ENCODE measurements at places on chromosomes 1 and 21.

- no peak for DNase-seq
These were observed 1381.8 kb downstream of the MRPL39 start for GRCh38 chr21:24225431-24225830.

- DNase-seq = no peak
These were observed 33.3 kb upstream of the DEGS1 start for GRCh38 chr1:224149709-224150108.

- no peak for DNase-seq
These were observed 69.6 kb downstream of the LHX9 start for GRCh38 chr1:197986817-197987216.

- no peak for DNase-seq
These were observed 107.8 kb downstream of the NGF start for GRCh38 chr1:115230281-115230680.

GRCh38 chr1:35406103-35406502 lies 137.6 kb downstream of the ZMYM4 start:
- no peak for DNase-seq

DNA sequence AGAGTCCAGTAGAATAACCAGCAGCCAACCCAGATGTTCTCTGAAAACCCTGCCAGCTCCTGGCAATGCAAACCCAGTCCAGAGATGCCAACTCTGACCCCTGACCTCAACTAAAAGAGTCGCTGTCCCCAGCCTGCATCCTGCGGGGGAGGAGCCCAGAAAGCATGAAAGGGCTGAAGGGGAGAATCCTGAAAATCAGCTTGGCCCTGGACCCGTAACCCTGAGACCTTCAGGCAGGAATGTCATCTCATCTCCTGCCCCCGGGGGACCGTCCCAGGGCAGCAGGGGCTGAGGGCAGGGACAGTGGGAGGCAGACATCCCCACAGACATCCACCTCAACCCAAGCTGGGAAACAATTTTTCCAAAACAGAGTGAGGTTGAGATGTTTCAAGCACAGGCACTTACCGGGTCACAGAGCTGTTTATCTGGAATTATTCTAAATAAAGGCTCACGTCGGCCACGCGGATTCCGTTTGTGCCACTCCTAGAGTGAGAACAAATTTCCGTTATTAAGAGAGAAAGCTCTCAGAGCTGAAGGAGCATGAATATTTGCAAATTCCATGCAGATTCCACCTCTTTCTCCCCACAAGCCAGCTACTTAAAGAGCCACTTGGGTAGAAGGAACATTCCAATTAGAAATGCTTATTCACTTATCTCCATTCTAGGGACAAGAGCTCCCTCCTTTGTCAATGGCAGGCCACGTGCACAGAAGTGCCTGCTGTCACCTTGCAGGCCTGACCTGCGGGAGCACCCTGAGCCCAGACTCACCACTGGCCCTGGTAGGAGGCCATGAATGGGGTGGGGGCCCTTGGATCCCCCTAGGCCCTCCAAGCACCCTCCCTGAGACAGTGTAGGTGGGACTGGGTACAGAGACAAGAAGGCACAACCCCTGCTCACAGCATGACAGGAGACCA lies 240.1 kb downstream of the NPHP4 start:
- no peak for DNase-seq

DNA sequence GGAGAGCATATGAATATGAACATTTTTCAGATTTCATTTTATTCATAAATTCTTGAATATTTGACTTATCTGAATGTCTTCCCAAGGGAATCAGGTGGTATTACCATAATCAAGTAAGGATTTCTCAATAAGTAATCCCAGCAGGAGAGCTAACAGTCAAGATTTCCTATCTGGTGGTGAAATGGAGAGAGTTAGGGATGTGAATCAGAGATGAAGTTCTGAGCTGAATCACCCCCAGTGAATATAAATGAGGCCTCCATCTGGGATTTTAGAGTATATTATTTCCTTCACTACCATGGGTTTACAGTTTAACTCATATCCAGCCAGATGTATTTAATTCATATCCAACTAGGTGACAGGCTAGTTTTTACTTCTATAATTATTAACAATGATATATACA lies 61.5 kb upstream of the RGS2 start:
- no peak for DNase-seq

GRCh38 chr1:234047123-234047522 lies 142.6 kb downstream of the SLC35F3 start:
- DNase-seq = no peak

GRCh38 chr1:84000196-84000885 lies 1.4 kb upstream of the TTLL7 start:
- no peak for DNase-seq

DNA sequence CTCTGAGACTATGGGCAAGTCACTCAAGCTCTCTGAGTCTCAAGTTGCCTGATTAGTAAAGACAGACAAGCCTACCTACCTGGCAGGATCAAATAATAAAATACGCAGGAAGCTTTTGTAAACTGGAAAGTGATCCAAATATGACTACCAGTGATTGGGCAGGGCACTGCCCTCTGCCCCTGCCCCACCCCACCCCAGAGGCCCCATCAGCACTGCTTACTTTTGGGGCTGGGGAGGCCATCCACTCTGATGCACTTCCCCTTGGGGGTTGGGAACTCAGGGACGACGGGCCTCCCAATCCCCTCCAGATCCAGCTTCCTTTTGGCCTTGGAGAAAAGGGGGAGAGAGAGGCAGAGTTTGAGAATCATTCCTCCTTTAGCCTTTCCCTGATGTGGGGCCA lies 6.9 kb downstream of the E2F2 start:
- no peak for DNase-seq

- DNase-seq = no peak
These were observed 124.9 kb downstream of the DMRTB1 start for GRCh38 chr1:53583868-53584776.

- peak; percentile 7 for DNase-seq
These were observed 475 bp upstream of the TDRD10 start for GRCh38 chr1:154501423-154502065.

- peak; percentile 75 for DNase-seq
These were observed 35.6 kb downstream of the ADARB1 start for GRCh38 chr21:45109831-45110492.

DNA sequence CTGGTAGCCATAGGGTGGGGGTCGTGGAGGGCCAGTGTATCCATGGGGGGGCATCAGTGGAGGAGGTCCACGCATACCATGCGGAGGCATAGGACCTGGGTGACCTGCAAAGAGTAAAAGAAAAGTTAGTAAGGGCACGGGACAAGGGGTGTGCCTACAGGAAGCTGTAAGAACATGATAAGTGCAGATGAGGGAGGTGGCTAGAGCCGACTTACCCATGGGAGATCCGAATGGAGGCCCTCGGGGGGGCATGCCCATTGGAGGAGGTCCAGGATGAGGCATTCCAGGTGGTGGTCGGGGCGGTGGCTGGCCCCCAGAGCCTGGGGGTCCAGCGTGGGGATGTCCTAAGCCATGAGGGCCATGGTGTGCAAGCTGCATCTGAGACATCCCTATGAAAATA lies 4.0 kb downstream of the SF3B4 start:
- DNase-seq = no peak

- DNase-seq = no peak
These were observed 62.3 kb downstream of the HLCS start for GRCh38 chr21:36904093-36904666.

DNA sequence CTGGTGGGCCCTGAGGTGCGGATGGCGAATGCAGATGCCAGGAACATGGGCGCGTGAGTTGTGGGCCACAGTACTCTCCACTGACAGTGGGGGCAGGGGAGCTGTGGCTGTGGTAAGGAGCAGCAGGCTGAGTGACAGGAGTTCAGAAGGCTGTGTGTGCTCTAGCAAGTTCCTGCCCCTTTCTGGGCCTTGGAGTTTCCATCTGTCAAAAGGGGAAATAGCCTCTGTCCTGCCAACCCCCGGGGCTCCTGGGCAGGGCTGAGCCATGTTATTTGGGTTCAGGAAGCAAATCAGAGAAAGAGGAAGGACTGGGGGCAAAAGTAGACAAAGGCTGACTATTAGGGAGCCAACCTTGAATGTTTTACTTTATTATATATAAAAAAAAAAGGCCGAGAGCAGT lies 19.5 kb upstream of the MFN2 start:
- DNase-seq = no peak

- DNase-seq = no peak
These were observed at the start of gene GPA33 for GRCh38 chr1:167090314-167090942. Gene GPA33 (minus strand): TSS chr1:167090377. CDS start chr1:167090287, 90 bp downstream.

DNA sequence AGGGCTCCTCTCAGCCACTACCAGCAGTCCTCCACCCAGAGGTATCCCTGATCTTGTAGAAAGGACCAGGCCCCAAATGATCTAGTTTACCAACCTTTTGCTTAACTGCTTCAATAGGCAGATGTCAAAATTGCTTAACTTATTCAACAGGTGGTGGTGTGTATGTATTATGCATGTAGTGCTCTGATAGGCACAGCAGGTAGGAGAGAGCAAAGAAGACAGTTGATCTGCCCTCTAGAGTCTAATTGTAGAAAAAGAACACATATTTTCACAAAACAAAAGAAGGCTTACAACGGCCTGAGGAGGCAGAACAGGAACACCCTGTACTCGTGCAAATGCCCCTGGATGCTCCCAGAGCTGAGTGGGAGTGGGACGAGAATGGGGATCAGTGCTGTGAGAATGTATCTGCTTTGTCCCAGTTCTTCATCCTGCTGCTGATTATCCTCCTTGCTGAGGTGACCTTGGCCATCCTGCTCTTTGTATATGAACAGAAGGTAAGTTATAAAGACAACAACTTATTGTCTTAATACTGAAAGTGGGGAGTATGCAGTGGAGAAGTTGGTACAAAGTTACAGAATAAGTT lies 21.1 kb downstream of the CD53 start:
- DNase-seq = no peak

GRCh38 chr1:159798893-159799292 lies 3.3 kb upstream of the FCRL6 start:
- peak; percentile 55 for DNase-seq

- DNase-seq = no peak
These were observed 40.1 kb downstream of the SLC2A7 start for GRCh38 chr1:8985915-8986813.

GRCh38 chr1:62381831-62382657 lies 54.8 kb upstream of the USP1 start:
- no peak for DNase-seq

GRCh38 chr1:54807756-54808155 lies 6.6 kb upstream of the TTC22 start:
- no peak for DNase-seq

- no peak for DNase-seq
These were observed 746.5 kb downstream of the USP25 start for GRCh38 chr21:16476056-16476825.

DNA sequence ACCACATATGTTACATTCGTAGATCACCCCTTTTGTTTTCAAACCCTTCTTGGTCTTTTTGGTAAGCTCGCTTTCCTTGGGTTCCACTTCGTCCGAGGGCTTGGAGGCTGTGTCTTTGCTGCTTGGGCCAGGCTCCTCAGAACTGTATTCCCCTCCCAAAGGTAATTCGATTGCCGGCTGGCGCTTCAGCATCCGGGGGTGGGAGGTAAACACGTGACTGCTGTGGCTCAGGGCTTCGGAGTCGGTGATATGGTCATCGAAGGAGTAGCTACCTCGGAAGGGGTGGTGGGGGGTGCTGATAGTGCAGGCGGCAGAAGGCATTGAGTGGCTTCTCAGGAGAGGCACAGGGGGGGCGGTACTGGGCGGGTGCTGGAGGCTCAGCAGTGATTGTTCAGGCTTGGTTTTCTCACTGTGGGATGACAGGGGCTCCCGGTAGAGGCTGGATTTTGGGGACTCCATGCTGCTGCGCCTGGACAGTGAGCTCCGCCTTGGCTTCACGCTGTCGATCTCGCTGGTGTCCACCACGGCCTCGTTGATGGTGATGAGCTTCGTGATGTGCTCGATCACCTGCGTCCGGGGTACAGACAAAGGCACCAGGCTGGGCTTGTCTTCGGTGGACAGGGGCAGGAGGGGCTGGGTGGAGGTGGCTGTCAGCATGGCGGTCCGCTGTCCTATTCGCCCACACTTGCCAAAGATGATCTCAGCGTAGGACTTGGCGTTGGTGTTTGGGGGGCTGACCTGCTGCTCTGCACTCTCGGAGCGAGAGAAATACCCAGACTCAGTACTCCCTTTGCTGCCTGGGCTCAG lies 98.6 kb upstream of the EDN2 start:
- no peak for DNase-seq

DNA sequence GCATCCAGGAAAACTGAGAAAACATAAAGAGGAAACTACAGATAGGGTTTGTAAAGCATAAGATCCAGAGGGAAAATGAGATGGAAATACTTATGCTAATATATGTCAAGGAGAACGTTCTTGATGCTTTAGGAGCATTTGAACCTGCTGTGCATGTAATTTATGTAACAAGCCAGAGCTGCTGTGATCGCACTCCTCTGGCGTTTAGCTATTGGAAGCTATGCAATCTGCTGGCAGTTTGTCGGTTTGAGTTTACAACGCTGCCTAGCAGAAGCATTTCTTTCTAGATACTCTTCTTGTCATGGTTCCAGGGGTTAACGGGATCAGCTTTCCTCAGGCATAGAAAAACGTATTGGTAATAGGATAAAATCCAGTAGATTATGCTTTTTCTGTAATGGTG lies 182.7 kb downstream of the KCNH1 start:
- no peak for DNase-seq

- peak; percentile 68 for DNase-seq
These were observed 12.8 kb upstream of the LMX1A start for GRCh38 chr1:165369255-165369848.

DNA sequence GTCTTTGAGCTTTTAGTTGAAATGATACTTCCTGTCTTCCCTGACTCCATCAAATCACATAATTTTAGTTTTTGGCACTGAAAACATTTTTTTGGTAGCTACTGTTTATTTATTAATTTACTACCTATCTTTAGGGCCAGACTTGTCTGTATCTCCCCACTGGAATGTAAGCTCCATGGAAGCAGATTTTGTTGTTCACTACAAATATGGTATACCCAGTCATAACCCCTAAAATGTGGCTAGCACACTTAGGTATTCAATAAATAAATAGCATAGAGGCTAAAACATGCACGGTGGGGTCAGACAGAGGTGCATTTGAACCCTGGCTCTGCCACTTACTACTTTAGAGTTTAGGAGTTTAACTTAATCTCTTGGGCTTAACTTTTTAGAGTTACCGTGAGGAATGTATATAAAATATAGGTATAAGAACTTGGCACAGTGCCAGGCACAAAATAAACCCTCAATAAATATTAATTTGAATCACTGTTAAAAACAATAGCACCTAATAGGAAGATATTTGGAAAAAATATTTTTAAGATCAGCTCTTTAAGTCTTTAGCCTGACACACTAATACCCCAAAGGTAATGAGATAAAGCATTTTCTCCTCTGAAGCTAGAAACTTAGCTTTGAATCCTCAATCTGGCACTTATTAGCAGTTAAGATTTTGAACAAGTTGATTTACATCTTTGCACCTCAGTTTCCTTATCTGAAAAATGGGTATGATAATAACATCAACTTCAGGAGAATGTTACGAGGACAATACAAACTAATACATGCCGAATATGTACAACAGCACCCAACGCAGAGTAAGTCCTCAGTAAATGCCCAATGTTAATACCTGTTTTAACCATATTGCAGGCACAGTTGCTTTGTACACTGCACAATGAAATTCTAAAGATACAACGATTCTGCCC lies 59.6 kb upstream of the HP1BP3 start:
- no peak for DNase-seq

DNA sequence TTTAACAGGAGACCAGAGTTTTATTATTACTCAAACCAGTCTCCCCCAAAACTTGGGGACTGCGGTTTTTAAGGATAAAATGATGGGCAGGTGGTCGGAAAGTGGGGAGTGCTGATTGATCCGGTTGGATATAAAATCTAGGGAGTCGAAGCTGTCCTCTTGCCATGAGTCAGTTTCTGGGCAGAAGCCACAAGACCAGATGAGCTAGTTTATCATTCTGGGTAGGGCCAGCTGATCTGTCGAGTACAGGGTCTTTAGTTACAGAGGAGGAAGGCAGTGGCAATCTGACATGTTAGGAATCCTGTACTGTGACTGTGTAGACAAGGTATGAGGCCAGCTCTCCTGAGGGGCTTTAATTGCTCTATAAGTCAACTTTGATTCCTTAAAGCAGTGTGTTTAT lies 22.9 kb upstream of the FOXE3 start:
- DNase-seq = no peak
